CD4-positive, alpha-beta T cell treated with Interleukin-6 at 100 ng/mL for 8 hours (primary cell): ENCODE measurements at places on chromosomes 2 and 18.

DNA sequence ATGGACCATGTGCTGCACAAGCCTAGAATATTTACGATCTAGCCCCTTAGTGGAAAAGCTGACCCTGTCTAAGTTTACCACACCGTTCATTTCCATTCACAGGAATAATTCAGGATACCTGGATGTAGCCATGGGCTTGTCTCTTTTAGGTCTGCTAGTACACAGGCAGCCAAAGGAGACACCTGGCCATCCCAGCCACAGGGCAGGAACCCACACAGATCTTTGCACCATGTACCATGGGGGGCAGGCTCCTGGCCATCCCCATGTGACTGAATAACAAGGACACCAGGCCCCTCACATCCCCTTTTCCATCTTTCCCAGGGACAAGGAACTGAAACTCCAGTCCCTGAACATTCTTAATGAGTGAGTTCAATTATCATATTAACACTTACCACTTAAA is 467.3 kb upstream of the MYT1L start:
- no peak for DNase-seq

- DNase-seq = no peak
Measured at GRCh38 chr2:163607630-163608029, 128.2 kb downstream of the FIGN start.

DNA sequence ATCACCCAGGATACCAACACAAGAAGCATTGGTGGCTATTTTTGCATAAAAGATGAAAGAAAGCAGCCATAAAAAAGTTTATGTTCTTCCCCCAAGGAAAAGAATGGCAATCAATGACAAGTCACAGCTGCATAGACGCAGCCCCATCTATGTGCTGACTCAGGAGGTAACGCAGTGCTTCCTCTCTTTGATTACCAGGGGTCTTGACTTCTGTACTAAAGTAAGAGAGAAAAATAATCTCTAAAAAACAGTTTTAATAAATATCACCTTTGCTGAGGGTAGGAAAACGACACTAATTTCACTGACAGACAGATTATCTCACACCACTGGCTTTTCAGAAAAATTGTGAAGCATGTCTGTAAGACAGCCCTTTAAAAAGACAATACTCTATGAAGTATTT is 33.9 kb upstream of the EVA1A start:
- DNase-seq = no peak

GRCh38 chr2:96913398-96914202 is 43.7 kb upstream of the SEMA4C start:
- peak; percentile 76 for DNase-seq

- DNase-seq = no peak
Measured at GRCh38 chr2:3195641-3196476, 181.8 kb downstream of the EIPR1 start.

- DNase-seq = no peak
Measured at GRCh38 chr2:41698678-41699422, 349.0 kb upstream of the PKDCC start.

GRCh38 chr2:123791207-123791606 is 233.9 kb upstream of the CNTNAP5 start:
- no peak for DNase-seq

- no peak for DNase-seq
Measured at GRCh38 chr2:149331023-149331400, 625 bp downstream of the LYPD6 start.

DNA sequence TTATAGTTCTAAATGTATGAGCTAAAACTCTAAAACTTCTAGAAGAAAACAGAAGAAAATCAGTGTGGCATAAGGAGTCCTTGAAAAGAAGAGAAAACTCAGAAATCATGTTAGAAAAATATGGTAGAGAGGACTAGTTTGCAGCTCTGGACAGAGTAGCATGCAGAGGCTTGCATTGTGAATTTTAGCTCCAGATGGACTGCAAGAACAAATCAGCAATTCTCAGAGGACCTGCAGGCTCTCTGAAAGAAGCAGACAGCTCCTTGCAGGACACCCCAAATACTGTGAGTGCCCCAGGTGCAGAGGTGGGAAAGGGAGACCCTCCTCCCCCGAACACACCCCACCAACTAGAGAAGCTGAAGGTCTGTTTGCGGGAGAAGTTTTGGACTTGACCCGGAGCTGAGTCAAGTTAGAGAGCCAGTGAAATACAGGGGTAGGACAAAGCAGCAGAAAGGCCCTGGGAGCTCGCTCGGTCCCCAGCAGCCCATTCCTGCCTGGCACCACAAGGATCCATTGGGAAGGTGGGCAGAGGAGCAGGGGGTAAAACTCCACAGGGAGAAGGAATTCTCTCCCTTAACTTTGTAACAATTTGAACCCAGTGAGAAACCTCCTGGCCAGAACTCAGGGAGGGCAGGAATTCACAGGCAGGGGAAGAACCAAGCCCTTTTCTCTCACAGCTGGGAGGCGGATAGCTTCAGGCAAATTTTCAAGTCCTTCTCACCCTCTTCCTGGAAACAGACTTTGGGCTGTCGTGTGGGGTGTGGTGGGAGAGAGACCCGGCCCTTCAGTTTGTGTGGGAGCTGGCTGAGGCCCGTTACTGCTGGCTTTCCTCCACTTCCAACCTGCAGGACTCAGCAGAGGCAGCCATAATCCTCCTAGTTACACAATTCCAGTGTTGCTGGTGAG is 216.2 kb upstream of the SLC35G4 start:
- DNase-seq = no peak

- no peak for DNase-seq
Measured at GRCh38 chr2:101520246-101520645, 45.3 kb upstream of the RFX8 start.

GRCh38 chr18:23619388-23619881 is 33.1 kb upstream of the NPC1 start:
- DNase-seq = no peak

- DNase-seq = no peak
Measured at GRCh38 chr2:169086893-169087467, 17.6 kb downstream of the DHRS9 start.

- DNase-seq = no peak
Measured at GRCh38 chr2:238173692-238174091, 14.9 kb downstream of the ERFE start.

DNA sequence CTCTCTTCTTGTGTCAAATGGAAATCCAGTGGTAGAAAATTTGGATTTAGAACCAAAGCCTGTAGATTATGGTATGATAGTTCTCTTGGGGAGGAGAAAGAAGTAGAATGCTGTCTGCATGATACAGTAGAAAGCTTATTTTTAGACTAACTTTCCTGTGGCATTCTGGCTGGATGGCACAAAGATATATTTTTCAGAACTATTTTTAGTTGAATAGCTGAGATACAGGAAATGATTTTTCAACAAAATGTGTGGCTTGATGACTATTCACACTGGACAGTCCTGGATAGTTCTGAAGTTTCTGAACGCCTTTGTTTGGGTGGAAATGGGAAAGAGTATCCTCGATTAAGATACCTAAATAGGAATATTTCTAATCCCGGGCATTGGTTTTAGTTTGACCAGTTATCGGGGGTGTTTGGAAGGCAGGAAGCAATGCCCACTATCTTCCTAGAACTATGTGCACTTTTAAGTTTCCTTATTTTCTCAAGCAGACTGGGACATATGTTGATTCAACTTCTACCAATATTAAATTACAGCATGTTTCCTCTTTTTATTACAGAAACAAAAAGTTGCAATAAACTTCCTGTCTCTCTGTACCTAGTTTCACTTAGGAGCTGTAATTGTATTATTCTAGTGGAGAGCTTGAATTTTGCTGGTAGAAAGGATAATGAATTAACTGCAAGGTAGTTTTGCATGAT is 32.1 kb downstream of the GDF7 start:
- no peak for DNase-seq

DNA sequence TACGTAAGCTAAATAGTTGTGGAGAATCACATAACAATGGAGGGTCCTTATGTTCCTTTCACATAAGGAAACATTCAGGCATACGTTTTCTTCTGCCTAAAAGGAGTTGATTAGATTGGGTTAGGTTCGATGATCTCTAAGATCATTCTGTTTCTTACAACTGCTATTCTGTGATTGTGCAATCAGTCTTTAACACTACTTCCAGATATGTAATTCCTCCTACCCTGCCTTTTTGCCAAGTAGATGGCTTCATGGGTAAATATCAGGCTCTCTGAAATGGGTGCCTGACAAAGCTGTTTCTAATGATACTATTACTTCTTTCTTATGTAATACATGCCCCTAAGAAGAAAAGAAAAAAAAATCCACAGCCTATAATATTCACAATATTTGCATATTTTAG is 321.5 kb downstream of the XIRP2 start:
- no peak for DNase-seq

DNA sequence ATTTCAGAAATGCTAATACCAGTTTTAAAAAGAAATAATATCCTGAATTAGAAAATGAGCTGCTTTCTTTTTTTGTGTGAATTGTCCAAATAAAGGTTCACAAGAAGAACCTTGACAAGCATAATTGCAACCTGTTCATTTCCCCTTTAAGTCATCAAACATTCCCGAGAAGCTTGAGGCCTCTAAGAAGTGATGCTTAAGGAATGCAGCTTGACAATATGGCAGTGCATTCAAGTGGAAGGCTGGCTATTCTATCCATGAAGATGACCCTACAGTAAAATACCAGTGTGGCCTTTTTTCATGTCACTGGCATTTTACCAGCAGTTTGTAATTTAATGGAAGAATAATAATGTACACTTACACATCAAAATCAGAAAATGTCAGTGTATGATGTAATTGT is 216.7 kb downstream of the CTNNA2 start:
- no peak for DNase-seq

GRCh38 chr2:131153529-131153928 is 48.4 kb downstream of the PLEKHB2 start:
- no peak for DNase-seq

GRCh38 chr18:9177031-9177430 is 40.5 kb downstream of the ANKRD12 start:
- DNase-seq = no peak

- no peak for DNase-seq
Measured at GRCh38 chr2:22673529-22673928, 711.5 kb upstream of the KLHL29 start.

DNA sequence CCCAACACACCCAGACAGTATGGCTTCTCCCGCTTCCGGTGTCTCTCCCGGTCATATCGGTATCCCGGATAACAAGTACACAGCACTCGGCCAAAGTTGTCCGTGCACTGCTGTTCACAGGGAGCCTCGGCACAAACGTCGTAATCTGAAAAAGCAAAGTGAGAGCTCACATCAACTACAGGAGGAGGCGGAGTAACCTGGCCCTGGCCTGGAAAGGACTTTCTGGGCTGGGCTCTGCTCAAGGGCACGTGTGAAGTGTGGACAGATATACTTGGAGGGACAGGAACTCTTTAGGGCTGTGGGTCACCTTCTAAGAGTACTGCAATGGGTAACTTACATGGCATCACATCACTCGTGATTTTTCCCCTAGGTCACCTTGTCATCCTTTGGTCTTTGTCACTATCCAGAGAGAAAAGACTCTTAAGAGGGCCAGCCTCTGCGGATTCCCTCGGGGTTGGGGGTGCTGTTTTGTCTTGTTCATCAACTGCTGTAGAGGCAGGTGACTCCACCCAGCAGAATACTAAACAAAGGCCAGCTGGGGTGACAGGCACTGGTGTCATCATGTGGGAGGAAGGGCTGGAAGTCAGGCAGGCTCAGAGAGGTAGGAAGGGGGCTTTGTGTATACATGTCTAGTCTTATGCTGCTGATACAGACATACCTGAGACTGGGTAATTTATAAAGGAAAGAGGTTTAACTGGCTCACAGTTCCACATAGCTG is 110.6 kb upstream of the LMAN1 start:
- no peak for DNase-seq

- DNase-seq = no peak
Measured at GRCh38 chr2:132691556-132691955, 21.6 kb upstream of the LYPD1 start.

GRCh38 chr2:37653093-37653492 is 18.3 kb downstream of the CDC42EP3 start:
- DNase-seq = no peak

GRCh38 chr2:72545790-72546189 is 280.0 kb downstream of the EXOC6B start:
- DNase-seq = no peak

DNA sequence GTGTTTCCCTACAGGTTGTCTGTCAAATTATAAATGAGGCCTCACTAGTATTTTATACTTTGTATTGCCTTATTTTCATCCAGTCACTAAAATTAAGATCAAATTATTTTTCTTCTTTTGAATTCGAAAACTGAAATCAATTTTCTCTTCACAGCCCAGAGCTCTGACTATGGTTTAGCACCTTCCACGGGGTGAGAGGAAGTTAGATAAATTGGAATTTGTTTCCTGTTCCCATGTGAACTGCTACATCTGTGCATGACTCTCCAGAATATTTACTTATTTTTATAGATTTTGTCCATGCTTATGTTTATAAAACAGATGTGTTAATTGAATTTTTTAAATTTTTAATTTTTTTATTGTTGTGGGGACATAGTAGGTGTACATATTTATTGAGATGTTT is 656.5 kb downstream of the IRS1 start:
- DNase-seq = no peak

GRCh38 chr2:73112026-73112912 is 479 bp downstream of the RAB11FIP5 start:
- DNase-seq = peak; percentile 6

GRCh38 chr2:23383100-23383499 is 1.9 kb upstream of the KLHL29 start:
- DNase-seq = no peak

DNA sequence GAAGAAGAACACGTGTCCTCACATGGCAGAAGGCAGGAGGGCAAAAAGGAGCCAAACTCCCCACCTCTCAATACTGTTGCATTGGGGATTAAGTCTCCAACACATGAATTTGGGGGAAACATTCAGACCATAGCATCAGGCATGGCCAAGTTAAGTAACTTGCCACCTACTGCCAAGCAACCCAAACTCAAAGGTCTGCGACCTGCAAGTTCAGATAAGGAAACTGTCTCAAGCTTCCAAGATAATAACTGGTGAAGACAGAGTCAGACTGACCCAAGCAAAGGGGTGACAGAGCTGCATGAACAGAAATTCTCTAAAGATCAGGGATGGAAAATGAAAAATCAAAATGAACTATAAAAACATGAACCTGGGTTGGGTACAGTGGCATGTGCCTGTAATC is 188.7 kb upstream of the SIX3 start:
- no peak for DNase-seq

- no peak for DNase-seq
Measured at GRCh38 chr18:31248783-31249521, 69.0 kb upstream of the DSG1 start.

DNA sequence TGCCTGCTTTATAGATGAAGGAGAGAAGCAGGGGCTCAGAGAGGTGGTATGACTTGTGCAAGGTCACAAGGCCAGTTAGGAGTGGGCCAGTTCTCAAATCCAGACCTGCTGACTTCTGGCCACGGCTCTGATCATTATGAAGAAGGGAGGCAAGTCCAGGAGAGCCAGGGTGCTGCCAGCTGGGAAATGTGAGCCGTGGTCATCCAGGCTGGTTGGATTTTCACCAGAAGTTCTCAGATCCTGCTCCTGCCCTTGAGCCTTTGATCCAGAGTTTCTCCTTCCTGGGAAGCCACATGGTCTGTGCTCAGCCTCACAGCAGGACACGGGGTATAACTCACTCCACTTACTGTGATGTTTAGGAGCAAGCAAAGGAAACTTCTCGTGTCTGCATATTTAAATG is 239.9 kb downstream of the KLHL29 start:
- DNase-seq = no peak
